ENCODE measurements at places on chromosomes 7 and 10.

DNA sequence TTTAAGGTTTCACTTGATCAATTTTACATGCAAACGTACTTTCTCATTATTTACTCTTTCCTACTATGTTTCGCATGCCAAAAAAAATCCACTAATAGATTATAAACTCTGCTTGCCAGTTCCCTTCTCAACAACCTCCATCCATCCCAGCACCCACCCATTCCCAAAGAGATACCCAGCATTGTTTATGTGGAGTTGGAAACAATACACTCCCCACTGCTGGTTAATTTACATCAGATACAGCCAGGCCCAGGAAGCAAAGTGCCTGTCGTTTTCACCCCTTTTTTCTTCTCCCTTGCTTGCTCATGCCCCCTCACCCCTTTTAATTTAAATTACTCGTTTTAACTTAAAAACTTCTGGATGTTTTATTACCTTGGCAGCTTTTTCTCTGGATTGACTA lies 59.9 kb downstream of the HIBADH start:
- no peak for DNase-seq

GRCh38 chr10:78959217-78959923 lies 109.4 kb upstream of the ZMIZ1 start:
- DNase-seq = no peak

GRCh38 chr10:78948621-78949030 lies 120.1 kb upstream of the ZMIZ1 start:
- DNase-seq = no peak

DNA sequence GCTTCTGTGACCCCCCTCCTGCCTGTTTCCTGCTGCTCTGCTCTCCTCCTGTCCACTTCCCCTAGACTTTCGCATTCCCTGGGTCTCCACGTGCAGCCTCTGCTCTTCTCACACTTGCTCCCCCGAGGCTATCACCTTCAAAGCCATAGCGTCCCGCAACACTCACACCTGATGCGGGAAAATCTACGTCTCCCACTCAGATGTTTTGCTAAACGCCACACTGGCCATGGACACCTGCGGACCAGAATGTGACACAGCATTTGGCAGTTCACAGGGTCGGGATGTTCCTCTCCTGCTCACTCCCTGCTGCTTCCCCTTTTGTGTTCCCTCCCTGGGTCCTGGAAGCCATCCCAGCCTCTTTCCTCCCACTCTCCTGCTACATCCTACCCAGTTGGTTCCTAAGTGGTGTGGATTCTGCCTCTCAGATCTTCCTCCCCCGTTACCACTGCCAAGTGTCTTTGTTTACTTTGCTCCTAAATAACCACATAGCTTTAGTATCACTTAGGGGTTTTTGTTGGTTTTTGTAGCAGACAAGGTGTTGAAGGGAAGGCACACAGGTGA lies 33.7 kb upstream of the RBM33 start:
- DNase-seq = no peak

GRCh38 chr7:70341446-70341845 lies 743.2 kb downstream of the AUTS2 start:
- no peak for DNase-seq

DNA sequence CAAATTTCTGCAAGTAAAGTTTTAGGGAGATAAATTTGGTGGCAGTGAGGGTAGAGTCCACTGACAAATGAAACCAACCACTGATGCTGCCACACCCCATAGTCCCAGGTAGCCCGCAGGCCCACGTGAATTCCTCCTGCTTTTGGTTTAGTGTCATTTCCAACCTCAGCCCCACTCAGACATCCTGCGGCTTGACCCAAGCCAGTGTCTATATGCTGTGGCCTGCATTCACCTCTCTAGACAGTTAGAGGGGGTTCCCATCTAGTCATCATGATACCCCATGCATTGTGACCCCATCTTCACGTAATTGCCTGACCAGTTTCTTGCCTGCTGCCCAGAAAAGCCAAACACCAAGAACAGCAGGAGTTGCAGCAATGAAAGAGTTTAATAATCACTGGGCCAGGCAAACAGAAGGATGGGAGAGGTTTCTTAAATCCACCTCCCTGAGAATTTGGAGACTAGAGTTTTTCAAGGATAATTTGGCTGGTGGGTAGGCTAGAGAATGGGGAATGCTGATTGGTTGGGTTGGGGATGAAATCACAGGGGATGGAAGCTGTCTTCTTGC lies 332.0 kb upstream of the GALNT17 start:
- DNase-seq = no peak

GRCh38 chr7:98852826-98853225 lies 17.0 kb downstream of the TMEM130 start:
- DNase-seq = no peak

DNA sequence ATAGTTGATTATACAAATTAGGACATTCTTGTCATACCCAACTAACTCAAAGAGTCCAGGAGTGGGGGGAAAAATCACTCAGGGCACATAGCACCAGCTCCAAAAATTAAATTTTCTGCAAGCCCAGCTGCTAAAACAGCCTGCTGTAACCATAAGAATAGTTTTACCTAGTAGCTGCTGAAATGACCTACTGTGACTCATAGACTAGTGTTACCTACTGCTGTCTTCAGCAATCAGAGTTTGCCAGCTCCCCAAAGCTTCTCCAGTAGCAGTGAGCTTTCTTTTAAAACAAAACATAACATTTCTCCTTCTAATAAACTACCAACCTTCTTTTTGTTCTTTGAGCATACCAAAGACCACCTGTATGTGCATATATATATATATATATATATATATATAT lies 4.2 kb upstream of the ARHGAP12 start:
- DNase-seq = no peak

- DNase-seq = no peak
Measured at GRCh38 chr10:132469197-132469884, 68.2 kb upstream of the INPP5A start.

DNA sequence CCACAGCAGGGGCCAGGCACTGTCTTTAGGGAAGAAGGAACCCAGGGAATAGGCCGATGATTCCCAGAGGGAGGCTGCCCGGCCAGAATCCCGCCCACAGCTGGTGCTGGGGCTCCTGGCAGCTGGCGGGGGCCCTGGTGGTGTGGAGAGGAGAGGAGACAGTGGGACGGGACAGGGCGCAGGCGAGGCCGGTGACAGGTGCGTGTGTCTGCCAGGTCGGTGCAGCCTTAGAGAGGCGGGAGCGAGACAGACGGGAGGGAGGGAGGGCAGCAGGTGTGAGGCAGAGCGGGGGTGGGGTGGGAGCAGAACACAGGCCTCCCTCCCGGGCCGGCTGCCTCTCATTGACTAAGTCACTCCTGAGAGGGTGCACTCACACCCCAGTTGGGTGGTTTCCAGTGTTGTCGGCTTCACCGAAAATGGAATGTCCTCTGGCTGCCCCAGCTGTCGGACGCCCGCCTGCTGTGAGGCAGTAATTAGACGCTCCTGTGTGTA lies 55.2 kb downstream of the ELFN1 start:
- DNase-seq = no peak

- no peak for DNase-seq
Measured at GRCh38 chr7:31073326-31074119, 21.4 kb downstream of the ADCYAP1R1 start.

DNA sequence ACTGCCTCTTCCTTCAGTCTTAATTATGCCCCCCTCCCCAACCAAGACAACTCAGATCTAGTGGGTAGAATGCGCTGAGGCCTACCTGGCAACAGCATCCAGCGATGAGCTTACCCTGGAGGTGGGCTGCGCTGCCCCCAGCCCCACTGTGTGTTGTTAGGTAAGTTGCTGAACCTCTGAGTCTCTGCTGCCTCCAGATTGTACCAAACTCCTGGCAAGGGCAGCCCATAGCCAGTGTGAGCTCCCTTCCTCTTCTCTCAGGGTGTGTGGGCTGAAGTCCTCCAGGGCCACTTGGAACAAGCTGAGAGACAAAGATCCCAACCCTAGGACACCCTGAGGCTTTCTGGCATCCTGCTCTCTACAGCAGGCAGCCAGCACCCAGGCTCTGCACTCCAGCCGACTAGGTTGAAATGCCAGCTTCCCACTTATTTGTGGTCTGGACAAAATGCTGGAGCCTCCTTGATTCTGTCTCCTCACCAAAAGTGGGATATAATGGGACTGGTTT lies 135.3 kb downstream of the ARHGAP22 start:
- DNase-seq = no peak

DNA sequence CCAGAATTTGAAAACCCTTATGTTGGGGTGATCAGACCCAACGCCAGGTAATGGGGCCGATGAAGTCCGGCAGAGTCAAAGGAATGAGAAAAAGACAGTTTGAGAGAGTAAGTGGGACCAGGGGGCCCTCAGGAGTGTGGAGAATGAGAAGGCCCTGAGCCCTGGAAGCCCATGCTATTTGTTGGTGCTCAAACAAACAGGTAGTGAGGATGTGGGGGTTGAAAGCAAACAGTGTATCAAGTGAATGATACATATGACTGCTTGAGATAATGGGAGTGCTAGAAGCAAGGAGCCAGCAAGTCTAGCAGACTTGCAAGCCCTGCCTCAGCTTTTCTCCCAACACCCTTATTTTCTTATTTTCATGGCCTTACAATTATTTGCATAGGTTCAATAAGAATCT lies 11.2 kb upstream of the SEPTIN14 start:
- no peak for DNase-seq

- DNase-seq = no peak
Measured at GRCh38 chr7:83060218-83060617, 102.5 kb downstream of the PCLO start.

GRCh38 chr10:60465801-60466200 lies 76.1 kb upstream of the ANK3 start:
- DNase-seq = no peak

GRCh38 chr10:111473361-111473760 lies 396.5 kb downstream of the ADRA2A start:
- DNase-seq = no peak

DNA sequence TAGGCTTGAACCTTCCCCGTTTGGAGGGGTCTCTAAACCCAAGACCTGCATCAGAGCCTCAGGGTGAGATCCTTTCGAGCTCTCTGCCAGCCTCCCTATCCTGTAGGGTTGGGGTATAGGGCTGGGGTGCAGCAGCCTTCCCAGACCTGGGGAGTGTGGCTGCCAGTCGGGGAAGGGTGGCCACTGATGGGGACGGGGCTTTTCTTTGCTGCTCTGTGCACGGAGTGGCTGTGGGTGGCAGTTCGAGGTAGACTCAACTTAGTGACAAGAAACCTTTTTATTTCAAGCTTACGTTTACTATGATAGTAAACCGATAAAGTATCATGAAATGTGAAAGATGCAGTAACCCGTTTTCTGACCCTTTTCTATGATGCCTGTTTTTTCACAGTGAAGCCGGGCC lies 13.0 kb downstream of the ZNF316 start:
- DNase-seq = no peak

DNA sequence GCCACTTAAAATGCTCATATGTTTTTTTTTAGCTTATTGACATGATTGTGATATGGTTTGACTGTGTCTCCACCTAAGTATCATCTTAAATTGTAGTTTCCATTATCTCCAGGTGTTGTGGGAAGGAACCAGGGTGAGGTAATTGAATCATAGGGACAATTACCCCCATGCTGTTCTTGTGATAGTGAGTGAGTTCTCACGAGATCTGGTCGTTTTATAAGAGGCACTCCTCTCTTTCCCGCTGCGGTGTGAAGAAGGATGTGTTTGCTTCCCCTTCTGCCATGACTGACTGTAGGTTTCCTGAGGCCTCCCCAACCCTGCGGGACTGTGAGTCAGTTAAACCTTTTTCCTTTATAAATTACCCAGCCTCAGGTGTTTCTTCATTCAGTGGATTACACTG lies 80.5 kb upstream of the ETV1 start:
- no peak for DNase-seq

DNA sequence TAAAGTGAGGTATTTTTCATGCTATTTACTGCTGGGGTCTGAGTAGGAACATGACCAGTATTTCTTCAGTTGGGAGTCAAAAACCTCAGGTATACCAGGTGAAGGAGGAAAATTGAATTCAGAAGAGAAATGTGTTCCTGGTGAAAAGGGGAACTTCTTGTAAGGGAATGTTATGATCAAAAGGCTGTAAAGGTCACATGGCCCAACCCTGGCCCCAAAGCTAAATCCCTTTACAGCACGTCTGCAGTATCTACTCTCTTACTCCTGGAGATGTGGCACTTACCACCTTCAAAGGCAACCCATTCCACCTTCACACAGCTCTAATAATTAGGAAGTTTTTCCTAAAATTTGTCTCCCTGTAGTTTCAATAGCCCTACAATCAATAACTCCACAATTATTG lies 15.2 kb downstream of the PIK3AP1 start:
- DNase-seq = no peak

DNA sequence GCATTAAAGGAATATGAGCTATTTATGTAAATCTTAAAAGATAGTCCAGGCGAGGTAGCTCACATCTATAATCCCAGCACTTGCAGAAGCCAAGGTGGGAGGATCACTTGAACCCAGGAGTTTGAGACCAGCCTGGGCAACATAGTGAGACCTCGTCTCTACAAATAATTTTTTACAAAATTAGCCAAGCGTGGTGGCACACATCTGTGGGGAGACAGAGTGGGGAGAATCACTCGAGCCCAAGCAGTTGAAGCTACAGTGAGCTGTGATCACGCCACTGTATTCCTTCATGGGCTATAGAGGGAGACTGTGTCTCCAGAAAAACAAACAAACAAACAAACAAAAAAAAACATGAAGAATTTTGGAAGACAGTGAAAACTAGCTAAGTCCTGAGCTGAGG lies 28.4 kb downstream of the HERC4 start:
- DNase-seq = no peak

DNA sequence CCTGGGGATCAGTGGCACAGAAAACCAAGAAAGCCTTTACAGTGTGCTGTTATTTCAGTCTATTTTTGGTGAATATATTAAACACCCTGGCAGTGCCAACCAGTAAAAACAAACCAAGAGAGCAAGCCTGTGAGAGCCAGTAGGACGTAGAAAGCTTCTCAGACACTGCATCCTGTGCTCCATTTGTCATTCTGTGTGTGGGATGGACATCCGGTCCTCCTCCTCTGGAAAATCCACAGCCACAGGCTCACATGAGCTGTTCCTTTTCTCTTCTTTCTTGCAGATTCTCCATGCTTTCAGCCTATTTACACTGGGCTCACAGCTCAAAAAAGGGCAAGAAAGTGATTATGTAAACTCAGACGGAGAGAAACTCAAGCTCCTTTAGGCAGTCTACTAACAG lies 119.7 kb upstream of the YAE1 start:
- no peak for DNase-seq

DNA sequence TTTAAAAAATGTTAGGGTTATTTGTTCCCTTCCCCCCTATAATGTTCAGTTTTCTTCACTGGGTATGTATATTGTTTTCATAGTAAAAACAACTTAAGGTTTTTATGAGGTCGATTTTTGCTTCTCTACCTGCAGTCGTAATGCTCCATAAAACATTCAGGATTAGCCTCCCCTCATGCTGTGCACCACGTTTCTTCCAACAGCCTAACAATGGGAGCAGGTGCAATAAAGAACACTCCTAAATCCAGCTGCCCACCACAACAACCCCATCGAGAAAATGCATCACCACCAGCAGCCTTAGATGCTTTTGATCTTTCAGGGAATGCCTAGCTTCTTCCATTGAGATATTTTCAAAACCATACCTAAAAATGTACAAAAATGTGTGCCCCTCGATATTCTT lies 111.1 kb downstream of the ADAM12 start:
- DNase-seq = no peak

- no peak for DNase-seq
Measured at GRCh38 chr7:26485367-26485934, 193.8 kb downstream of the SNX10 start.

Measured in T1000 (cell line).